ENCODE measurements at places on chromosomes 7 and 10. TPM values are rescaled to one million over a fixed set of nuclear protein-coding genes. Genes with fewer than 3 reads are reported as not detected.

SPDYE2 gene
- total RNA-seq = not detected

DNA sequence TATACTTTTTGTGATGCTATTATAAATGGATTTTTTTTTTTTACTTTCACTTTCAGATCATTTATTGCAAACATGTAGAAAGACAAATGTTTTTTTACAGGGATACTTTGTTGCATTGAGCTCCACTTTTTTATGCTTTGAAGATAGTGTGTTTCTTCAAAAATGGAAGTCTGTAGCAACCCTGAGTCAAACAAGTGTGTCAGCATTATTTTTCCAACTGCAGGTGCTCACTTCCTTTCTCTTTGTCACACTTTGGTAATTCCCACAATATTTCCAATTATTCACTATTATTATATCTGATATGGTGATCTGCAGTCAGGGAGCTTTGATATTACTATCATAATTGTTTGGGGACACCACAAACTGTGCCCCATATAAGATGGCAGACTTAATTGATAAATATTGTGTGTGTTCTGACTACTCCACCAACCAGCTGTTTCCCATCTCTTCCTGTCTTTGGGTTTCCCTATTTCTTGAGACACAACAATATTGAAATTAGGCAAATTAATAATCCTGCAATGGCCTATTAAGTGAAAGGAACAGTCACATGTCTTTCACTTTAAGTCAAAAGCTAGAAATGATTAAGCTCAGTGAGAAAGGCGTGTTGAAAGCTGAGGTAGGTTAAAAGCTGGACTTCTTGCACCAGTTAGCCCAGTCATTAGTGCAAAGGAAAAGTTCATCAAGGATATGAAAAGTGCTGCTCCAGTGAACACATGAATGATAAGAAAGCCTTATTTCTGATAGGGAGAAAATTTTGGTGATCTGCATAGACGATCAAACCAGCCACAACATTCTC is 231.3 kb upstream of the SH2B2 start:
- DNase-seq = no peak

- DNase-seq = no peak
These were observed 1.2 kb downstream of the CFTR start for GRCh38 chr7:117480978-117481377.

DNA sequence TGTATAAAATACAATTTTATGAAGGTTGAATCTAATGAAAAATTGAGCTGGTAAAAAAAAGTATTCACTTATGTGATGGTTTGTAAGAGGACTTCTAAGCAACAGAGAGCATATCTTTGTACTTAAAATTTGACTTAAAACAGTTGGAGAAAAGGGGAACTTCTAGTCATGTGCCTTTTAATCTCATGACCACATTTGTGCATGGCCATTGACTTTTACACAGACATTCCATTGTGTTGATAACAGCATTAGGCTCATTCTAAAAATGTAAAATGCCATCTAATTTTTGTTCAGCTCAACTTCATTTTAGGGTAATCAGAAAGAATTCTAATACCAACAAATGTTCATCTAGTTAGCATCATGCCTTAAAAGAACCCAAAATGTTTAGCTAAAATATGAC is 119.9 kb downstream of the HPSE2 start:
- no peak for DNase-seq

DNA sequence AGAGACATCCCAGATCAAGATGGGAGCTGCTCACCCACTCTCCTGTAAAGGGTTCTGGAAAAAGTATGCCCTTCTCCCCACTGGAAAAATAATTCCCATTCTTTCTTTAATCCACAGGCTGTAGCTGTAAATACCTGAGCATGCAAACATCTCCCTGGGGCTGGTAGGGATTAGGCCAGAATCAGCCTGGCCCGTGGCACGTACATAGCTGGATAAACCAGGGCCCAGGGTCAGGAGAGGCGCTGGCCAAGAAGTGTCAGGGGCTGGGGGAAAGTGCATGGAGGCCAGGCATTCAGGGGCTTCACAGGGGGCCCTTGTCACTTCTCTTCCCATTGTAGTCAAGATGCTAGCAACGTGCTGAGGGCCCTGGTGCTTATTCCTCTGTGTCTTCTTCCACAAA is 30.7 kb upstream of the AQP1 start:
- DNase-seq = no peak
